ENCODE measurements at places on chromosomes 1 and 21.

- no peak for DNase-seq
Measured at GRCh38 chr1:110012100-110012780, 22.2 kb upstream of the STRIP1 start.

DNA sequence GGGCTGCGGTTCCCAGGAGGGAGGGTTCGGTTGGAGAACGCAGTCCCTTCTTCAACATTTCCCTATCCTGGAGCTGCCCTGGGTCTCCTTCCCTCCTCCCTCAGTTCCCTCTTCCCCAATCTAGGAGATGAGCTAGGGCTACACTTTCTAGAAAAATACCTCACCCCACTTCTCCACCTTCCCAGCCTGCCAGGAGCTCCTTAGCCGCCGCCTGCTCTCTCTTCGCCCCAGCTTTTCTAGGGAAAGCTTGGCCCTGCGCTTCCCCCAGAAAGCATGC lies 488 bp upstream of the ADAMTS1 start:
- no peak for DNase-seq

DNA sequence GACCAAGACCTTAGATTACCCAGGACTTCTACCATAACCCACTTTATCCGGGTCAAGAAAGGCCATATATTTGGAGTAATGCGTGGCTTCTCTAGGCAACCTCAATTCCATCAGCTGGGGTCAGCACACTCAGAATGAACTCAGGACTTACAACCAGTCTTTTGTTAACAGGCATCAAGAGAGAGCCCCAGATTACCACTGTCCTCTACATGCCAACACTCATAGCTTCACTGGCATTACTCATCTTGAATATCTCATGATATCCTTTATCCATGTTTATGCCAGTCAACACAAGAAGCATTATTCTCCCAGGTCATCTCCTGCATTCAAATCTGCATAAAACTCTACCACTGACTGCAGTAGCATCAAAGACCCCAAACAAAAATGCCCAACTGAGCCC lies 6.6 kb upstream of the FCGR2A start:
- DNase-seq: no peak

DNA sequence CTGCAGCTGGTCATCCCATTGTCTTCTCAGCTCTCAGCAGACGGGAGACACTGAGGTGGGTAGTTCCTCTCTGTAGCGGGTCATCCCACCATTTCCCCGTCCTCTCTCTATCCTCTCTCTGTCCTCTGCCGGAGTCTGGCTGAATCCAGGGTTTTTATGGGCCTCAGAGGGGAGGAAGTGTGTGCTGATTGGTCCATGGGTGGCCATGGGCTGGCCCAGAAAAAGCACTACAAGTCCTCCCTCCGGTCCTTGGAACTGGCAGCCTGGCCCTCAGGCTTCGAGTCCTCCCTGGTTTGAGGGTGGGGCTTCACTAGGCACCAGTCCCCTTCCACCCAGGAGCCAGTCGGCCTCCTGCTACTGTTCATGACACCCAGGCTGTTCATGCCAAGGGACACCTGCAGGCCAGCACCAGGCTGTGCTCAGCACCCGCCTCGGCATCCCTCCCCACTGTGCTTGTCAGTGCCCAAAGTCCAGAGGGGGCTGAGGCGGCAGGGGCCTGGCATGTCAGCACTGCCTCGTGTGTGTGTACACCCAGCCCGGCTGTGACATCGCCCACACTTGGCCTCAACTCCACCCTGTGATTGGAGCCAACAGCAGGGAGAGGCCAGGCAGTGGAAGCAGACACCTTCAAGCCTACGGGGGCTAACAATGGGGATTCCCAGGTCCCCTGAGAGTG lies 23.0 kb upstream of the LRRC8C start:
- DNase-seq: no peak

- DNase-seq: peak; percentile 95
Measured at GRCh38 chr1:9444532-9444931, 94.7 kb upstream of the SLC25A33 start.
